ENCODE measurements at places on chromosomes 12 and 14.
A peak's percentile ranks its signal among the peaks of the same experiment; 100 is the strongest.

GRCh38 chr12:111761099-111761498 lies 5.6 kb upstream of the ALDH2 start:
- DNase-seq, result no peak

DNA sequence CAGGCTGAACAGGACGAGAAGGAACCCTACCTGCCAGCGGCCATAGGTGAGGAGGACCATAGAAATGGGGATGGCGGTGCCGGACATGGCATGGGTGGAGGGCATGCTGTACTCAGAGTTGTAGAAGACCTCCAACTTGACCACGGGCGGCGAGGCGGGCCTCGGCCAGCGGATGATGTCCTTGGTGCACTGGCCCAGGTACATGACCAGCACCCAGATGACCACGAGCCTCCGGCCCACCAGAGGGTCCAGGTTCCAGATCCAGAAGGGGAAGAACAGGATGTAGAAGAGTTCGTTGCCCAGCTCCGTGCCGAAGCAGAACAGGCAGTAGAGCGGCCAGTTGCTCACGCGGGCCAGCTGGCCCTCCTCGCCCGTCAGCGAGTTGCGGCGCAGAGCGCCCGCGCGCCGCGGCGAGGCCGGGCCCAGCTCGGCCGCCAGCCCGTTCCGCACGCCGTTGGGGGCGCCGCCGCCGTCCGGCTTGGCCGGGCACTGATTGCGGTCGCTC lies 582 bp downstream of the SGPP1 start:
- DNase-seq, result peak; percentile 53

DNA sequence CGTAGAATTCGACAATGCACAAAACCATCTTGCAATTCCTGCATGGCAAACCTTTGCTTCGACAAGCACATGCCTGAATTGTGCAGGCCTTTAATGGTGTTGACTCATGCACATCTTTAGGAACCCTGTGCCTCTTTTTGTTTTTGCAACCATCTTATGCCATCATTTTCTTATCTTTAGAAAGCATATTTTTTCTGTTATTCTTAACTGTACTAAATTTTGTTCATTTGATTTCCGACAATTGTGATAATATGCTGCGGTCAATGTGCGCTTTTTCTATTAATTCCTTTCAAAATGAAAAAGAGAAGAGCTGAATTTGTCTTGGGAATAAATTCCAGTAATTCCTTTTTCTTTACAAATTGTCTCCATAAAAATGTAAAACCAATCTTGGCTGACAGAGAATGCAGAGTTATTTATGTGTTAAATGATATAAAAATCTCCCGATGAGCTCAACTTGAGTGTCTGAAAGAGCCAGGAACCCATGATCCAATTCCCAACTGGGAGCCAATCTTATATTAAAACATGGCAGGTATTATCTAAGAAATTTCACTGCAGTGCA lies 20.1 kb upstream of the CDK17 start:
- DNase-seq, result no peak

DNA sequence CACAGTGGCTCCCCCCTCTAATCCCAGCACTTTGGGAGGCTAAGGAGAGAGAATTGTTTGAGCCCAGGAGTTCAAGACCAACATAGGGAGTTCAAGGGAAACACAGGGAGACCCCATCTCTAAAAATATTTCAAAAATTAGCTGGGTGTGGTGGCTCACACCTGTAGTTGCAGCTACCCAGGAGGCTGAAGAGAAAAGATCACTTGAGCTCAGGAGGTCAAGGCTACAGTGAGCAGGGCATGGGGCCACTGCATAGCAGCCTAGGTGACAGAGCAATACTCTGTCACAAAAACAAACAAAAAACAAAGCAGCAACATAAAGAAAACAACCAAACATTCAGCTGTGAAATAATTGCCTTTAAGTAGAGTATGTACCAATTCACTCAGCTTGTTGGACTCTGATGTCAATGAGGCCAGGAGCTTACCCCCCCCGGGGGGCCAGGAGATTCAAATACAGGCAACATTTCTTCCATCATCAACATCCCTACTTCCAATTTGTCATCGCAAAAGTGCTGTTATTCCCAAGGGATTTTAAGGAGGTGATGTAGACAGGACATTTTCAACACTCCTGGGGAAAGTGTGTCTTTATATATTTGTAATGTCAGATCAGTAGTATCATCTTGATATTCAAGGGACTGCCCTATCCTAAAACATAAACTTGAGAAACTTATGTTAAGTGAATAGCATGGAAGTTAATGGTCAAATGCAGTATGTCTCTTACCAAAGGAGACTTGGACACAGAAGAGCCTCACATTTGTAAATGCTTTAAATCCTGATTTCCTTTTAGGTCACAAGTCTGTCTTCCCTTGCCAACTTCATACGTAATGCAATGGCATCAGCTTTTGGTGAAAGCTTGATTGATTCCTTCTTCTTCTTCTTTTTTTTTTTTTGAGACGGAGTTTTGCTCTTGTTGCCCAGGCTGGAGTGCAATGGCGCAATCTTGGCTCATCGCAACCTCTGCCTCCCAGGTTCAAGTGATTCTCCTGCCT lies 40.6 kb upstream of the AEBP2 start:
- DNase-seq, result no peak

- DNase-seq, result peak; percentile 6
Measured at GRCh38 chr12:100450735-100451134, 22.9 kb upstream of the NR1H4 start.

GRCh38 chr12:41108032-41108431 lies 80.1 kb upstream of the PDZRN4 start:
- no peak for DNase-seq

All from kidney tubule cell (primary cell).